ENCODE measurements at places on chromosomes 3 and 15.

DNA sequence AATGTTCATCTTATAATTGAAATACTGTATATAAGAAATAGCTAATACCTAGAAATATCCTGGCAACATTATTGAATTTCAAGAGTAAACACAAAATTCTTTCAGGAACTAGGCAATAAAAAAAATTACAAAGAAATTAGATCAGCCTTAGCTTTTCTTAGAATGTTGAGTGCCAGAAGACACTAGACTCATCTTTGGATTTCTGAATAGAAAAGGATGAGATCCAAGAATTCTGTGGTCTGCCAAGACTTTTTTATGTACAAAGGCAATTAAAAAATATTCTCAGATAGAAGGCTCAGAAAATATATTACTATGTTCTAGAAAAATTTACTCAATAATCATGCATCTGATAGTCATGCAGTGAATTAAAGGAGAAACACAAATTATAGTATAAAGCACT, 294.5 kb upstream of the CDIN1 start:
- DNase-seq = no peak

DNA sequence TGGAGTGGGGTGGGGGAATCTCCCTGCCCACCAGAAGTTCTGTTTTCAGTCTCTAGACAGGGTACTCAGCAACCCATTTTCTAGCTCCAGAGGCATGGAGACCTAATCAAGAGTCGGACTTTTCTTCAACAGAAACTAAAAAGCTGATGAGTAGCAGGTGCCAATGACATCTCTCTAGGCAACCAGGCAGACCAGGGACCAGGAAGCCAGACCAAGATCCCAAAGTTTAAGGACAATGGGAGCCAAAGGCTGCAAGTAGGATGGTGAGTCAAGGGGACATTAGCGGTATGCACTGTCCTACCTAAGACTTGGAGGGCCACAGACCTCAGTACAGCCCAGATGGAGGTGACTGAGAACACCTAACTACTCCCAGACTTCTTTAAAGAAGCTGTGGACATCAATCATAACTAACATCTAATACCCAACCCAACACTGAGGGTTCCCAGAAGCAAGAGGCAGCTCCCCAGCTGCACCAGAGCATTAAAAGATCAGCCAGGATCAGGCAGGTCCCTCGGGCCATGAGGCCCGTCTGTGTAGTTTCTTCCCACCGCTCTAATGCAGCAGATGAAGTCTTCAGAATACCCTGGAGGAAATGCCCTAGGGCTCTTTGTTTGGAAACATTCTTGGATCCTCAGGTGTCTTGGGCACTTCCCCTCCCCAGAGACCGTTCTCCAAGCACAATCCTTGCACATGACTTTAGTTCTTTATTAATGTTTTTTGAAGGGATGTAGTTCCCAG, 979 bp downstream of the CCDC71 start:
- DNase-seq = no peak

GRCh38 chr15:43977072-43977884, 150.5 kb downstream of the WDR76 start:
- DNase-seq = no peak

- DNase-seq = no peak
Measured at GRCh38 chr3:24886501-24886900, 391.9 kb upstream of the THRB start.

DNA sequence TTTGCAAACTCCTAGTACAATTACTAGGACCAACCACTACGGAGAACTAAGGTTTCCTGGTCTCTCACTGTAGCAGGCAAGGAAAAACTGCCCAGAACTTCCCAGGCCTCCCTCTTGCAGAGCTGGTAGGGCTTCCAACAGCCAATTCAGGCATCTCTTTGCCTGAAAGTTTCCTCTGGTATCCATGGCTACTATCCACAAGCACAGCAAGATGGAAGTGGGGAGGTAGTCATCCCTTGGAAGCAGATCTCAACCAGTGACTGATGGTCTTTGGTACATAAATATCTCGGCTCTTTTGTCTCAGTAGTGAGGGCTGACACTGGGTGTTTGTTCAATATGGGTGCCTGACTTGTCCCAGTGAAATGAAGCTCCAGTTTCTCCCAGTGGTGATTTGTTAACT, 201.3 kb upstream of the MRPL3 start:
- DNase-seq = no peak

Data from stimulated activated CD8-positive, alpha-beta memory T cell treated with anti-CD3 and anti-CD28 coated beads, Interleukin-7, amount 100 ng/mL, for 1 hour (primary cell).